Activated B cell treated with CpG ODN at 0.5 μM for 24 hours (primary cell): ENCODE measurements at places on chromosomes 12 and 14. TPM values are rescaled to one million over a fixed set of nuclear protein-coding genes. Genes with fewer than 3 reads are reported as not detected.

Gene CLEC2D
- 437 and 492 TPM in 2 replicates for total RNA-seq

DNA sequence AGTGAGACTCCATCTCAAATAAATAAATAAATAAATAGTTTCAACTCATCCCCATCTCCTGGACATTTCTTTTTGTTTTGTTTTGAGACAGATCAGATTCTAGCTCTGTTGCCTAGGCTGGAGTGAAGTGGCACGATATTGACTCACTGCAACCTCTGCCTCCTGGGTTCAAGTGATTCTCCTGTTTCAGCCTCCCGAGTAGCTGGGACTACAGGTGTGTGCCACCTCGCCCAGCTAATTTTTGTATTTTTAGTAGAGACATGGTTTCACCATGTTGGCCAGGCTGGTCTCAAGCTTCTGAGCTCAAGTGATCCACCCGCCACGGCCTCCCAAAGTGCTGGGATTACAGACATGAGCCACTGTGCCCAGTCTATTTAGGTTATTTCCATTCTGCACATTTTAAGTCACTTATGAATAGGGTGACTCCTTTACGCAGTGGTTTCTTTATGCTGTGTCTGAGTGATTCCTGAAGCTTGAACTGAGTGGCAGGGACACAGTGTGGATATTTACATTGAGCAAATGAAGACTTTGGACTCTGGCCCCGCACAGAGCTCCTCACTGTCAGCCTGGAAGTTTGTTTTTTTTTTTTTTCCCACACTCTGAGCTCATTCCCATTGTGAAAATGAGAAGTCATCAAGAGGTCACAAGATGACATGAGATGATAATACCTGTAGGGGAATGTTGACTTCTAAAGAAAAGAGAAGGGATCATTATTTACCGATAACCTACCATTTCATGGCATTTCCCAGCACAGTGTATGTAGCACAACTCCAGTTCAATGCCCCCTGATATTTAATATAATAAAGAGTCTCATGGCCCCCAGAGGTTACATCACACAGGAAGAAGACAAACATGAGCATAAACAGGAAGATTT, 72.6 kb downstream of the TBX3 start:
- H3K27me3 ChIP-seq, result peaks cover 6% of the 10 kb centered on the region
- DNase-seq, result no peak
- no peaks in the 10 kb centered on the region for H3K4me1 ChIP-seq
- no peak overlapping the region for H3K27ac ChIP-seq
- no peak overlapping the region for H3K4me3 ChIP-seq
- no peaks in the 10 kb centered on the region for H3K36me3 ChIP-seq

GRCh38 chr12:19298836-19299605, 140.3 kb upstream of the AEBP2 start:
- H3K4me3 ChIP-seq, result no peak overlapping the region
- no peak for DNase-seq
- no peaks in the 10 kb centered on the region for H3K27me3 ChIP-seq

- no peak for DNase-seq
- peaks cover 10% of the 10 kb centered on the region for H3K36me3 ChIP-seq
- H3K4me3 ChIP-seq, result no peak overlapping the region
- H3K27me3 ChIP-seq, result peaks cover 18% of the 10 kb centered on the region
These were observed 3.0 kb upstream of the ZC3H14 start for GRCh38 chr14:88559852-88560251.

DNA sequence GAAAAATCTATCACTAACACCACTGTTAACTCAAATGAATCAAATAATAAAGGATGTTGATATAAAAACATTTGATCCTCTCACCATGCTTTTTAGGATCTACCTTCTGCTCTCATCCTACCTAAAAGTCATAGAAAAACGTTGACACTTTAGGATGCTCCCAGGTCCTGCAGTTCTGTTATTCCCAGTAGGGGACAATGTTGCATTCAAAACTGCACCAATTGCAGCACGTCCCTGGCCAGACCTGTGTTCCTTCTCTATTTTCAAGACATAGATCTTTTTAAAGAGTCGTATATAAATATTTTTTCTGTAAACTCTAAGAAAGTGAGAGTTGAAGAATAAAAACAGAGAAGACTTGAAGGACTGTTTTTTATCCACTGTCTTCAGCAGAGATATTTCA, 8.8 kb downstream of the AICDA start:
- H3K36me3 ChIP-seq, result no peaks in the 10 kb centered on the region
- DNase-seq, result no peak
- peaks cover 9% of the 10 kb centered on the region for H3K4me1 ChIP-seq
- no peak overlapping the region for H3K4me3 ChIP-seq
- H3K27me3 ChIP-seq, result peaks cover 6% of the 10 kb centered on the region
